ENCODE measurements at places on chromosomes 11 and 22. TPM values are rescaled to one million over a fixed set of nuclear protein-coding genes. Genes with fewer than 3 reads are reported as not detected.
A peak's percentile ranks its signal among the peaks of the same experiment; 100 is the strongest.

The OR10D3 gene
- 0.29 TPM for total RNA-seq

GRCh38 chr11:59822989-59823566 is 12.5 kb upstream of the MRPL16 start:
- no peak overlapping the region for H3K4me3 ChIP-seq
- H3K27ac ChIP-seq = no peak overlapping the region
- H3K27me3 ChIP-seq = no peaks in the 10 kb centered on the region

The PHOX2A gene
- 12.0 TPM for total RNA-seq

The C22orf31 gene
- not detected for total RNA-seq

The NTM gene
- total RNA-seq = 1.2 TPM

The TPP1 gene
- total RNA-seq = 37.7 TPM

DNA sequence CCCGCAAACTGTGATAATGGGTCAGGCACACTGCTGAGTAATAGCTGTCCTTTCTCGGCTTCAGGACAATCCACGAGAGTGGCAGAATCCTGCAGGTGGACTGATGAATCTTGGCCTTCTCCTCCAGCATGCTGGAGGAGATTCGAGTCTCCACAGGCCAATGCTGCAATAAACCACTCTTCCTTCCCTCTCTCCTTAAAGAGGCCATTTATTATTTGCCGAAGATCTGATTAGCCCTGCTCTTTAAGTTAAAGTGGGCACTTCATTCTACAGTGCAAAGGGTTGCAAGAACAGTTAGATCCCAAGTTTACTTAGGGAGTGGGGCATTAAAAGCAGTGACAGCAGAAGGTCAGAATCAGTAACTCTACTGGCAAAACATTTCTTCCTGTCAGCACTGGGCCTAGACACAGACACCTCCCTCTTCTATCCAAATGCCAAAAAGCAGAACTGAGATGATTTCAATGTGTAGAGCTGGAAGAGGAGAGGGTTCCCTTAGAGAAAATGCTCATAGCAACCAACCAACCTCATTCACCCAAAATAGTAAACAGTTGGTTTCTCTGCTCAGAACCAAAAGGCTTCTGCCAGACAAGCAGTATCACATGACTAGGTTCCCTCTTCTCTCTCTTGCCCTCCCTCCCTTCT is 121.7 kb downstream of the SGSM3 start:
- H3K4me1 ChIP-seq = peaks cover 13% of the 10 kb centered on the region
- H3K36me3 ChIP-seq = no peaks in the 10 kb centered on the region
- H3K27ac ChIP-seq = peak overlapping the region; percentile 24
- no peak for DNase-seq
- no peak overlapping the region for H3K4me3 ChIP-seq

DNA sequence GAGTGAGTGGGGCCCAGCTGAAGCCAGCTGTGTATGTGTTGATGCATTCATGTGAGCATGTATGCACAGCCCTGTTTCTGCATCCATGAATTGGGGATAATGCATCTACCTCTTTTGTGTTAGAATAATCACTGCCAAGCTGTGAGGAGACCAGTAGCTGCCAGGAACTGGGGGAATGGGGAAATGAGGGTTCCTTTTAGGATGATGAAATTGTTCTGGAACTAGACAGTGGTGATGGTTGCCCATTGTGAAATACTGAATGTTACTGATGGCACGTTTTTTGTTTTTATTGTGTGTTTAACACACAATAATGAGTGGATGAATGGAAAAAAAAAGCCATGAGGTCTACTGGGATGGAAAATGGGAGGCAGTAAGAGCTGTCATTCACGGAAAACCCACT is 45.3 kb upstream of the WNT11 start:
- no peak overlapping the region for H3K4me3 ChIP-seq
- H3K36me3 ChIP-seq = no peaks in the 10 kb centered on the region
- peaks cover 10% of the 10 kb centered on the region for H3K4me1 ChIP-seq
- H3K27me3 ChIP-seq = peaks cover 5% of the 10 kb centered on the region
- no peak overlapping the region for H3K27ac ChIP-seq
- DNase-seq = no peak

The OR9I1 gene
- not detected for total RNA-seq
